ENCODE measurements at places on chromosomes 2 and 18.

- no peak for DNase-seq
Measured at GRCh38 chr2:1816414-1816911, 72.1 kb upstream of the PXDN start.

GRCh38 chr2:215784371-215784783, 229.0 kb downstream of the MREG start:
- DNase-seq = no peak

- no peak for DNase-seq
Measured at GRCh38 chr2:35794796-35795450, 560.7 kb upstream of the CRIM1 start.

DNA sequence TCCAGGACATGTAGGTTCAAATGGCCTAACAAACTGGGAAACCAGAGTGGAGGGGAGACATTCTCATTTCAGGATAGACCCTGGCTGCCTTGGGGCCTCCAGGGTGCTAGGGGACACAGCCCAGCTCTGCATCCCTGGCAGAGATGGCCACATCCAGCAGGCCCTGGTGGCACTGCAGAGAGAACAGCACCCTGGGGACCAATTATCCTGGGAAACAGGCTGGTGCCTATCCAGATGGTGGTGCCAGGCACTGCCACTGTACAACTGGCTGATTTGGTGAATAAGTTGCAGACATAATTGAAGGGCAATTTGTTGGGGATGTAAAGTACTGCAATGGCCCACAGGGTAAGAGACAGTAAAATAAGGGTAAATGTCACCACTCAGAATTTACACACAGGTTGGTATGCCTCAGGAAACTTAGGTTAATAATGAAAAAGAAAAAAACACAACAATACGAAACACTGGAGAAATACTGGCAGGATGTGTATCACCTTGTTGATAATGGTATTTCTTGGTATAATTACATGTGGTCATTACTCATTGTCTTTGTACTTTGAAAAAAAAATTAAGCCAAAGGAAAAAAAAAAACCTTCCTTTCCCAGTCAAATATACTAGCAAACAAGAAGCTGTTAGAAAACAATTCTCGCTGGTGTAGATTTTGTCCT, 12.8 kb upstream of the SFTPB start:
- DNase-seq = no peak

- no peak for DNase-seq
Measured at GRCh38 chr18:31585991-31586390, 5.7 kb upstream of the TTR start.

All from stimulated activated CD4-positive, alpha-beta T cell treated with anti-CD3 and anti-CD28 coated beads, Interleukin-4, amount 100 ng/mL, for 4 hours (primary cell).